ENCODE measurements at places on chromosomes 7 and 10. TPM values are rescaled to one million over a fixed set of nuclear protein-coding genes. Genes with fewer than 3 reads are reported as not detected.

Gene BMPER
- not detected for total RNA-seq

GRCh38 chr7:133562621-133563020 is 309.7 kb downstream of the EXOC4 start:
- no peak for DNase-seq

- no peak for DNase-seq
Measured at GRCh38 chr10:72375585-72375984, 20.9 kb upstream of the DNAJB12 start.

Gene NPFFR1
- not detected for total RNA-seq

DNA sequence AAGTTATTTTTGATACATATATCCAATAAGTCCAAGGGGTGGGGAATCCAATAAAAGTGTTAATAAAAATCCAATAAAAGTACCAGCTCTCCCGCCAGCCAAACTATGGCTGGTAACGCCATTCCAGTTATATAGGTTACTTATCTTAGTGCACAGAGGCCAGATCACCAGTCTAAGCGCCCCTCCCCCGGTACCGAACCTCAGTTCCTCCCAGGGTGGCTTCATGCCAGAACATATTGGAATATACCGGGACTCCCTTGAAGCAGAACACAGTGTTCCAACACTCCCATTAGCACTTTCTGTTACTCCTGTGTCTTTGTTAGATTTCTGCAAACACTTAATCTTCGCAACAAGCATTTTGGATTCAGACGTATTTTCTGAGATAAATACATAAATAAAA is 7.5 kb downstream of the FBH1 start:
- no peak for DNase-seq

DNA sequence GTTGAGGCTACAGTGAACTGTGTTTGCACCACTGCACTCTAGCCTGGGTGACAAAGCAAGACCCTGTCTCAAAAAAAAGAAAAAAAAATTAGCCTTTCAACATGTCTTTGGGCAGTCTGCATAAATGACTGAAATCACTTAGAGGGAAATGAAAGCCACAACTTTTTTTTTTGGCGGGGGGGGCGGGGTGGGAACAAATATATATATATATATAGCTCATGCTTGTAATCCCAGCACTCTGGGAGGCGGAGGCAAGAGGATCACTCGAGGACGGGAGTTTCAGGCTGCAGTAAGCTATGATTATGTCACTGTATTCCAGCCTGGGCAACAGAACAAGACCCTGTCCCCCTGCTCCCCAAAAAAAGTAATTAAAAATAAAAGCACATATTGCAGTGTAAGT is 23.4 kb upstream of the MICU1 start:
- DNase-seq: no peak

Gene UNCX
- not detected for total RNA-seq

GRCh38 chr10:87978166-87978565 is 114.7 kb downstream of the PTEN start:
- DNase-seq: no peak

DNA sequence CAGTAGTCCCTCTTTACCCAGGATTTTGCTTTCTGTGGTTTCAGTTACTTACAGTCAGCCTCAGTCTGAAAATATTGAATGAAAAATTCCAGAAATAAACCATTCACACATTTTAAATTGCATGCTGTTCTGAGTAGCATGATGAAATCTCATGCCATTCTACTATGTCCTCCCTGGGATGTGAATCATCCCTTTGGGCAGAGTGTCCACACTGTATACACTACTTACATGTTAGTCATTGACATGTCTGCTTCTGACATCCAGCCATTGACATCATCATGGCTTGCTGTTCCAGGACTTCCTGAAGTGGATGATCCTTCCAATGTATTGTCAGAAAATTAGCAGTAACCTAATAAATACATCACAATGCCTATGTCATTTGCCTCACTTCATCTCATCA is 34.6 kb upstream of the MALRD1 start:
- no peak for DNase-seq

DNA sequence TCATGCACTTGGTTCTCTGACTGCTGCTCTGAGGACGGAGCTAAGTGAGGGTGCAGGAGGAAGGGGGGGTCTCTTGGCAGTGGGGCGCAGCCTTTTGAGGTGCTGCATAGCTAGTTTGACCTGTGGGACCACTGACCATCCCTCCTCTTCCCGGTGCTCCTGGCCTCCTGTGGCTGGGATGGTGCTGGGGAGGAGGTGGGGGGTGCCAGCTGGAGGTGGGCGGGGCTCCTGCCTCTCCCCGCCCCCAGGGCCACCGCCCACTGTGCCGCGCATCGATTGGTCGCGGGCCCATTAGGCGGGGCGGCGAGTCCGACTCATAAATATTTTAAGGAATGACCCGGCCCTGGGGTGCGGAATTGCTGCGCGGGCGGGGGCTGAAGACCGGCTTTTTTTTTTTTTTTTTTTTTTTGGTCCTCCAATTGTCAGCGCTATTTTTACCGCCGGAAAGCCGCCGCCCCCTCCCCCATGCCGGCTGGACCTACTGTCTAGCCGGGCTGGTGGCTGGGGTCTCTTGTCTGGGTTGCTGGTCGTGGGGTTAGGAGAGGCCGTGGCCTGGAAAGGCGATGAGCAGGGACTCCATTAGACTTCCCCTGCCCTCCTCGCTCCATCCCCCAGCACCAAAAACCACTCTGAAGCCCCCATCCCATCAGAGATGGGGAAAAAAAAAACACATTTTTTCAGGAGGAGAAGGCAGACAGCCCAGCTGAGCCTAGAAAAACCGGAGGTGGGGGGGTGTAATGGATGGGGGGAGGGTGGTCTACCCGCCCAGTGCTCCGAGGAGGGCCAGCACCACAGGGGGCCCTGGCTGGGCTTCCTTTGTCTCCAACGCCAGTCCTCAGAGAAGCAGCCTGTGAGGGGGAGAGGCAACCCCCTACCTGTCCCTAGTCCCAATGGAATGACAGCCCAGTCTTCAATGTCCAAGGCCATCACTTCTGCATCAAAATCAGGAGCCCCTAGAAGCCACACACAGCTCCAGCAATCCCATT is 6.4 kb downstream of the SH2B2 start:
- no peak for DNase-seq

GRCh38 chr10:10499839-10500238 is 517.8 kb upstream of the CELF2 start:
- no peak for DNase-seq

- no peak for DNase-seq
Measured at GRCh38 chr10:21889477-21890275, 113.9 kb downstream of the DNAJC1 start.

- no peak for DNase-seq
Measured at GRCh38 chr7:156169474-156170370, 357.5 kb upstream of the SHH start.

Gene CABCOCO1
- not detected for total RNA-seq

- no peak for DNase-seq
Measured at GRCh38 chr10:47224546-47225218, 75.3 kb upstream of the GDF10 start.

DNA sequence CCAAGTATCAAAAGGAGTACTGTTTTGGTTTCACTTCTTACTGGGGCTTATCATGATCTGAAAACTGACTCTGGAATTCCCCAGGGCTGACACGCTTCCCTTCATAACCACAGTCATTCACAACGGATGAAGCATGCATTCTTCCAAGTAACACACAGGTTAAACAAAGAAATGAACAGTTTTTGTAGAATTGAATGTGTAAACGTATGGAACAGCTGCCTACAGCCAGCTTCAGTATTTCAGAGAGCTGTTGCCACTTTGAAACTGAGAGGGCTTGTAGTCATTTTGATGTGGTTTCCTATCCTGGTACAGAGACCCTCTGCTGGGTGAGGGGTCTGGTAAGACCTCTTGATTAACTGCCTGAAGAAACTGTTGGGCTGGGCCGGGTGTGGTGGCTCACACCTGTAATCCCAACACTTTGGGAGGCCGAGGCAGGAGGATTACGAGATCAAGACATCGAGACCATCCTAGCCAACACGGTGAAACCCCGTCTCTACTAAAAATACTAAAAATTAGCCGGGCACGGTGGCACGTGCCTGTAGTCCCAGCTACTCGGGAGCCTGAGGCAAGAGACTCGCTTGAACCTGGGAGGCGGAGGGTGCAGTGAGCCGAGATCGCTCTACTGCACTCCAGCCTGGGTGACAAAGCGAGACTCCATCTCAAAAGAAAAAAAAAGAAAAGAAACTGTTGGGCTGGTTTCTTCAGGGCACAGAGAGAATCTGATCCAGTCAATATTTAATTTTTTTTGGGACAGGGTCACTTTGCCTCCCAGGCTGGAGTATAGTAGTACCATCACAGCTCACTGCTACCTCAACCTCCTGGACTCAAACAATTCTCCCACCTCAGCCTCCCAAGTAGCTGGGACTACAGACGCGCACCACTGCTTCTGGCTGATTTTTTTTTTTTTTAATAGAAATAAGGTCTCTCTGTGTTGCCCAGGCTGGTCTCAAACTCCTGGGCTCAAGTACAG is 4.7 kb downstream of the NFE2L3 start:
- no peak for DNase-seq

Gene GALNT17
- not detected for total RNA-seq

Gene CPVL
- 6.0 TPM for total RNA-seq

DNA sequence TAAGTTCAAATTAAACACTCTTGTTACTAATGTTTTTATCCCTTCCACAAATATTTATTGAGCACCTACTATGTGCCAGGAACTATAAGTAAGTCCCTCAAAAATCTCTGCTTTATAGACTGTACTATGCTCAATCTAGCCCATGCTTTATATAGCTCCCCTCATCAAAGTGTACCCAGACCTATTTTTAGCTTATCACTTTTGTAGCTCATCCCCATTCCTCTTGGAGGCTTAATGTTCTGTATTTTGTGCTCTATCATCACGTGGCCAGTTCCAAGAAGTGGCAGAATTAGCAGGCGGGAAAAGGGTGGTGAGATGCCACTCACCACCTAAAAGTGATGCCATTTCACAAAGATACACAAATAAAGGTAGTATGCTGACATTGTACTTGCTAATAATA is 138.1 kb upstream of the BET1 start:
- DNase-seq: no peak

DNA sequence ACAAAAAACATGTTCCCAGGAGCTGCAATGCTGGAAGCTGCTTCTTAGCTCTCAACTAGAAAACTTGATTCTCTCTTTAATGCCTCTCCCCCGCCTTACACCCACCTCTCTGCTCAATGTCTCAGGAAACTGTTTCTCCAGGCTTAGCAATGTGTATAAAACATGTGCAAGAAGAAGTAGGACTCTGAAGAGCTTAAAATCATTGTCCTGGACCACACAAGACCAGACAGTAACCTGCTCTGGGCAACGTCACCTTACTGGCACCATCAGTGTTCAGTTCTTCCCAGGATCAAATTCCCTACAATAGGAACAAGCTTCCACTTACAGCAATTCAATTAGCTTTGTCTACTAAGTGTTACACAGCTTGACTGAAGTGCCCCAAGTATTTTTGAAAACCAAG is 104.9 kb downstream of the RAPGEF5 start:
- DNase-seq: no peak

GRCh38 chr7:84746353-84746752 is 440.5 kb downstream of the SEMA3D start:
- DNase-seq: no peak

DNA sequence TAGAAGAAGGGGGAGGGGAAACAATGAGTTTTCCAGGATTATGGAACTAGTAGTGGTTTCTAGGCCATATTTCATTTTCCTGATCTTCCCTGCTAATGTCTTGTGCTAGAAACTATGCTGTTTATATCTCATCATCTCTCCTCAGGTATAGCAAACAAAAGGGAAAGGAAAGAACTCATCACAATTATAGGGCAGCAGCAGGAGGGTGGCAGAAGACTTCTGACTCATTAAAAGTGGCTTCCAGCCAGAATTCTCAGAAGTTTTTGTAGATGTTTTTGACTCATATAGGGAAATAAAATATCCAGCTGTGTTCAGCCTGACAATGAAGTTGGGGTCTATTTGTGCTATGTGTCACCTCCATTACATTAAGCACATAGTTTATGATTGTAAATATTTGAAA is 6.5 kb downstream of the AHR start:
- DNase-seq: no peak

Gene SEMA3E
- total RNA-seq: not detected

- DNase-seq: no peak
Measured at GRCh38 chr7:118862740-118863139, 638.2 kb downstream of the ANKRD7 start.

DNA sequence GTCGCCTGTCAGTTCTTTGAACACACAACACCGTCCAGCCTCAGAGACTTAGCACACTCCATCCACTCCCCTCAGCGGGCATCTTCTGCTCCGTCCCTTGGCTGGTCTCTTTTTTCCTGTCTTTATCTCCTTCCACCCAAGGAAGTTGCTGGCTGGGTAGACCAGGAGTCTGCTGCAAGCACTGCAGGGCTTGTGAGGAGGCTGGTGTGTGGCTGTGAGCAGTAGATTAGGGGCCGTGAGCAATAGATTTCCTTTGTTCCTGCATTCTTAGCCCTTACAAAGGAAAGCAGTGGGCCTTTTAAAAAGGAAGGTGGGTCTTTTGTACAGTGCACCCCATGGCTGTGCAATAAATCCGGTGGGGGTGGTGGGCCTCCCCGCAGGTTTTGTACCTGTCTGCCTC is 100.3 kb upstream of the BTBD16 start:
- no peak for DNase-seq

DNA sequence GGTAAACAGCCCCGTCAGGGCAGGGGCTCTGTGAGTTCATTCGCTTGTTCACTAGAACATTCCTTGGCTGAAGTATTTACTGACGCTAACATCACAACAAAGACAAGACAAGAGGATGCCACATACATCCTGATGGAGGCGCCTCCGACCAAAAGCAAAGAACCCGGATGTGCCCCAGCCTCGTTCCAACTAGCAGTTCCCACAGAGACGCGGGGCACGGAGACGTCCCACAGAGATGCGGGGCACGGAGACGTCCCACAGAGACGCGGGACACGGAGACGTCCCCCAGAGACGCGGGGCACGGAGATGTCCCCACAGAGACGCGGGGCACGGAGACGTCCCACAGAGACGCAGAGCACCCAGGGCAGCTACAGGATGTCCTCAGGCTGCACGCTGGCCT is 35.4 kb upstream of the CFAP46 start:
- DNase-seq: no peak

DNA sequence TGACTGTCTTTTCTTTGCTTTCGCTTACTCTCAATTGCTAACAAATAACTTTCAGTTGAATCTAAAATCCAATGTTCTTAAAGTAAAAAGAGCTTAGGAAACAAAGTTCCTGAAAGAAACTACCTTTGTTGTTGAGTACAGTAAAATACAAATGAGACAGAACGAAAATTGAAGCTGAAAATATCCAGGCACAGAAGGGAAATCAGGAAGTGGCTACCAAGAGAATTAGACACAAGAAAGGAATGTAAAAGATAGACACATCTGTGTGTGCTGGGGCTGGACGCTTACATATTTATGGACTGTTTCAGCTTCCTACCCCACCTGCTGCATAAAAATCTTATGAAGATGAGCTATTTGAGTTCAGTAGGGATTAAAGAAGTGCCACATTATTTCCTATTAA is 161.7 kb upstream of the PLXDC2 start:
- no peak for DNase-seq

GRCh38 chr10:21203473-21204107 is 306.5 kb upstream of the NEBL start:
- DNase-seq: no peak

Gene FAM25C
- total RNA-seq: not detected

DNA sequence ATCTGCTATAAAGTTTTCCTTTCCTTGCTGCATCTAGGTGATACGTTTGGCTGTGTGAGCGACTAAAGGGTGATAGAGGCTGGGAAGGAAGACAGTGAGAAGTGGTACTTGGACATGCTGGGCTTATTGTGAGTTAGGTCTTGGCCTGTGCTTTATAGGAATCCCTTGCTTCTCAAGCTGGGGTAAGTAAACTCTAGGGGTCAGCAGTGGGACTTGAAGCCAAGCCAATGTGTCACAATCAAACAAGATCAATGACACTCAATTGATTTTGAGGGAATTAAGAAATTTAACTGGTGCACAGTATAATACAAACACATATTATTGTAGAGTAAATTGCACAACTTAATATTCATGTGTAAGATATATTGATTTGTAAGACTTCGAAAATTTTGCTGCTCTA is 155.8 kb upstream of the AOAH start:
- no peak for DNase-seq
